ENCODE measurements at places on chromosomes 13 and 19.

DNA sequence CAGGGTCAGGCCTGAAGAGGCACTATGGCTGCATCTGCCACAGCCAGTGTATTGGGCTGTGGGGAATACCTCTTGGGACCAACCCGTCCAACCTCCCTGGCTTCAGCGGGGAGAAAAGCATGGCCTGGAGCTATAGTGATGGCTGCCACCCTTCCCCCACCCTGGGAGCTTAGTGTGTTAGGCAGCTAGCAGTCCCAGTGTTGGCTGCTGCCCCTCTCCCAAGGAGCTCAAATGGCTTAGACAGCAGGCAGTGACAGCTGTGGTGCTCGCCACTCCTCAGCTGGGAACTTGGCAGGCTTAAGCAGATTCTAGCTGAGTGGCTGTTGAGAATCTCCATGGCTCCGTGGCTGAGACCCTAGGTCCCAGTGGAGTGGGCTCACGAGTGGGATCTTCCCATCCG lies 19.7 kb downstream of the ACOD1 start:
- no peak for DNase-seq

DNA sequence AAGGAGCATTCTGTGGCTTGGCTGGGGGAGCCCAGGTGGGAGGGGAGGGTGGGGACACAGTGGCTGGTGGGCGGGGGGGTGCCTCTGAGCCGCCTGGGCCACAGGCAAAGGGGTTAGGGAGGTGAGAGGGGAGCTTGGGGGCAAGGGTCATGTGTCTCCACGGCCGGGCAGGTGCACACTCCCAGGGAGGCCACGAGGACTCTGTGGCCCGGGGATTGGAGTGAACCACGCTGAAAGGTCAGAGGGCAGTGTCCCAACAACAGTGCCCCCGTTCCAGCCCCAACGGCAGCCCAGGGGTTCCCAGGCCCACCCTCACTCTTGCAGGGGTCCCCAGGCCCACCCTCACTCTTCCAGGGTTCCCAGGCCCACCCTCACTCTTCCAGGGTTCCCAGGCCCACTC lies 9.6 kb downstream of the C2CD4C start:
- DNase-seq = no peak

- DNase-seq = no peak
These were observed 629 bp downstream of the IZUMO4 start for GRCh38 chr19:2097203-2097885.

- no peak for DNase-seq
These were observed 38.4 kb downstream of the CD320 start for GRCh38 chr19:8269724-8270123.

- DNase-seq = no peak
These were observed 1.2 kb downstream of the LSM4 start for GRCh38 chr19:18321734-18322102.

DNA sequence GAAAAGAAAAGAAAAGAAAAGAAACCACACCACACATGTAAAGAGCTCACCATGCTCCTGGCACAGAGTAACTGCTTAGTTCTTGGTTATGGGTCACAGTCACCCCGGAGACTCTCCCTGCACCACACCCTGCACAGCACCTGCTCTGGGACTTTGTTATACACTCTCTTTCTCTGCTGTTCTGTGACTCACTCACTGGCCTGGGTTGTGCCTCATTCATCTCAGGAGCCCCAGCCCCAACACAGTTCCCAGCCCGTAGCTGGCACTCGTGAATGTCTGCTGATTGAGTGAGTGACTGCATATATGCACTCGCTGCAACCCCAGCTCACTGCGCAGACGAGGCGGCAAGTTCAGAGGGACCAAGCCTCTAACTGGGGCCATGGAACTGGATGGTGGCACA lies 22.9 kb upstream of the ZNF507 start:
- DNase-seq = no peak

- no peak for DNase-seq
These were observed 186.7 kb upstream of the IPO5 start for GRCh38 chr13:97766749-97767148.

- no peak for DNase-seq
These were observed 28.0 kb downstream of the MAB21L1 start for GRCh38 chr13:35448465-35448864.

DNA sequence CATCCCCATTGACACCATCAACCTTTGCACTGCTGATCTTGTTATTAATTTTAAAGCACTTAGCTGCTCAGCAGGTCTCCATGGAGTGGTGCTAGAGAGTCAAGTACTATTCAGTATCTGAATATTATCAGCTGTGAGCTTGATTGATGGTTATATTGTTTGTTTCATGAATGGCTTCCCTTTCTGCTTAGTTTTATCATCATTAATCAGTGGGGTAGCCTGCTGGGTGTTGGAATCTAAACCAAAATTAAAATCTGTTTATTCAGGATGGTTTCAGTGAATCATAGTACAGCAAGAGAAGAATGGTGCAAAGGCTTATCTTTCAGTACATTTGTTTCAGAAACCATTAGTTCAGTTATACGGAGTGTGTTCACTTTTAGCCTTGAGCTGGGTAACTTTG lies 42.5 kb upstream of the SCEL start:
- peak; percentile 21 for DNase-seq
